ENCODE measurements at places on chromosomes 5 and 9.
A peak's percentile ranks its signal among the peaks of the same experiment; 100 is the strongest.

DNA sequence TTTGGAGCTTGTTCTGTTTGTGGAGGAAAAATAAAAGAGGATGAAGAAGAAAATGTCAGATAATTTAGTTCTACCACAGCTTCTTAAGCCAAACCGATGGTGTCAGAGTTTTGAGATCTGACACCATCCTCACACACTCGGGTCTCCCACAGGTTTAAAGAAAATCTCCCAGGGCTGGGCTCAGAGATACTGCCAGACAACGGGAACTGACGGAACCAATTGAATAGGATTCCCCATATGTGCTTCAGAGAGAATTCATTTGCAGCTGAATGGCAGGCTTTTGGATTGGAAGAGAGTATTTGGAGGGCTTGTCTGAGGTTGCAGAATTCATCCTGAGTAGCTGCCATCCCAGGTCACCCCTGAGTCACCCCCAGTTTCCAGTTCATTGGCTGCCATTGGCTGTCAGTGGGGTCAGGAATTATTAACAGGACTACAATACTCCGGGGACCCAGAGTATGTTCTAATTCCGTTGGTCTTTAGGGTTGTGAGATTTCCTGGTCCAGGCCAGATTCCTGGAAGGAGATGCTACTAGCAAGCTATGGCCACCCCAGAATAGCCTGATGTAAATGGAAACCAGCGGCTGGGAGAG is 131.3 kb downstream of the PDZD2 start:
- DNase-seq, result no peak

GRCh38 chr9:26687421-26687820 is 205.2 kb downstream of the CAAP1 start:
- DNase-seq, result no peak

- no peak for DNase-seq
These were observed 267.5 kb upstream of the TMEM161B start for GRCh38 chr5:88536146-88536545.

DNA sequence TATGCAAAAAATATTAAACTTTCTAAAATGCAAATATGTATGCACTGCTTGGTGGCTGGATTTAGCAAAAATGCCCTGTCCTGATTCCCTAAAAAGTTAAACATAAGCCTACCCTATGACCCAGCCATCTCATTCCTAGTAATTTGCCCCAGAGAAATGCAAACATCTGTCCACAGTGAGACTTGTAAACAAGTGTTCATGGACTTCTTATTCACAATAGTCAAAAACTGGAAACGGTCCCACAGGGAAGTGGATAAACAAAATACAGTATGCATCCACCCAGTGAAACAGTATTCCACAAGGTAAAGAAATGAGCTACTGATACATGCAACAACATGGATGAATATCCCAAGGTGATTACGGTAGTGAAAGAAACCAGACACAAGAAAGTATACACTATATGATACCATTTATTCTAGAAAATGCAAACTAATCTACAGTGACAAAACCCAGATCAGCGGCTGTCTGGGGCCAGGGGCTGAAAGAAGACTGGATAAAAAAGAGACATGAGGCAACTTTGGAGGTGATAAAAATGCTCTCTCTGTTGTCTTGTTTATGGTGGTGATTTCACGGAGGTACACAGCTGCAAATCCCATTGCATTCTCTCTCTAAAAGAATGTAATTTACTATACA is 277.3 kb downstream of the GLIS3 start:
- no peak for DNase-seq

GRCh38 chr5:80655231-80655774 is 520 bp upstream of the DHFR start:
- no peak for DNase-seq

GRCh38 chr5:109299557-109299956 is 110.2 kb downstream of the PJA2 start:
- no peak for DNase-seq

DNA sequence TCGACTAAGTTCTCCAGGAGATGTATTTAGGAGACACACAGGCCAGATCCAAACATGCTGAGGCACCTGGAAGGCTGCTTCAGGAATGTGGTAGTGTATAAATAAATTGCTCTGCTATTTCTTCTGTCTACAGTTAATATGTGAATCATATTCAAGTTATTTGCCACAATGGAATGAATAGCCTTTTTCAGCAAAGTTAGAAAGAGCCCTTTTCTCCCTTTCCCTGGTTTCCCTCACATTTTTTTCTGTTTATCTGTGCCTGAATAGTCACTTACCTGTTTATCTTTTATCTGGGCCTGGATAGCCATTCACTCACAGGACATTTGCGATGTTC is 44.1 kb upstream of the CLINT1 start:
- DNase-seq, result no peak

- no peak for DNase-seq
These were observed 28.3 kb downstream of the RAI14 start for GRCh38 chr5:34684281-34684979.

GRCh38 chr9:122075135-122076030 is 17.7 kb downstream of the TTLL11 start:
- DNase-seq, result peak; percentile 3

GRCh38 chr9:113501129-113501686 is 37.7 kb downstream of the RGS3 start:
- no peak for DNase-seq

DNA sequence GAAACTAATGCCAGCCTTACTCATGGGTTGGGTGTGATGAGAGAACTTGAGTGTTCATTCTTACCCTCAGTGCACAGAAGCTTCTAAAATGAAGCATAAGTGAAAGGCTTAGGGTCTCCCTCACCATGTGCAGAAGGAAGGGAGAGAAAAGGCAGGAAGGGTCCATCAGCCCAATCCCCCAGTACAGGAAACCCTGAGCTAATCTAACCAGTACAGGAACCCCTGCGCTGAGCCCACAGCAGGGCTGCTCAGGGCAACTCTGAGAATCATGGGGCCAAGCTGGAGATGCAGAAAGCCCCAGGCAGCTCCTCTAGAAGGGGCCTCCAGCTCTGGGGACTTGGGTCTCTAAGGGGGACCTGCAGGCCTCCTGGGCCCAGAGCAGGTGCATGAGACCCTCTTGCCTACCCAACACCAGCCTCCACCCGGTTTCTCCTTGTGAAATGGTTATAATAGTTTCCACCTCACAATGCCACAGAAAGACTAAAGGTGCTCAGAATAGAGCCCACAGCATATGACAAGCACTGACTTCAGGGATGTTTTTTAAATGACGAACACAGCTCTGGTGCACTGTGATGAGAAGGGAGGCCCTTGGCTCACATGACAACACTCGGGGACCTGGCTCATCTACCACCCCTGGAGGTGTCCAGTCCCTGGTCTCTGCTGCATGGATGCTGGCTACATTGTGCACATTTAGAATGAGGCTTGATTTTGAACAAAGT is 190.1 kb downstream of the ACTL7B start:
- peak; percentile 67 for DNase-seq

DNA sequence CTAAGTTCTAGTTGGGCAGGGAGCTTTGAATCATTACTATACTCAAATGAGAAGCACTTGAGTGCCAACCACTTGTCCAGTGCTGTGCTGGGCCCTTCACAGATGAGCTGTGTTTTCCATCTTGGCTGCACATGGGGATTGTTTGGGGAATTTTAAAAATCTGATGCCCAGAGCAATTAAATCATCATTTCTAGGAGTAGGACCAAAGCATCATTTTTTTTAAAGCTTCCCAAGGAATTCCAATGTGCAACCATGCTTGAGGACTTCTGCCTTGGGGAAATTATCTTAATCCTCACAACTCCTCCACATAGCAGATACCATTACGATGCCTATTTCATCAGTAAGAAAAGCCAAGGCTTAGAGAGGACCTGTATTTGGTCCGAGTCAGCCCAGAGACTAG is 131.4 kb downstream of the TMEM174 start:
- no peak for DNase-seq

DNA sequence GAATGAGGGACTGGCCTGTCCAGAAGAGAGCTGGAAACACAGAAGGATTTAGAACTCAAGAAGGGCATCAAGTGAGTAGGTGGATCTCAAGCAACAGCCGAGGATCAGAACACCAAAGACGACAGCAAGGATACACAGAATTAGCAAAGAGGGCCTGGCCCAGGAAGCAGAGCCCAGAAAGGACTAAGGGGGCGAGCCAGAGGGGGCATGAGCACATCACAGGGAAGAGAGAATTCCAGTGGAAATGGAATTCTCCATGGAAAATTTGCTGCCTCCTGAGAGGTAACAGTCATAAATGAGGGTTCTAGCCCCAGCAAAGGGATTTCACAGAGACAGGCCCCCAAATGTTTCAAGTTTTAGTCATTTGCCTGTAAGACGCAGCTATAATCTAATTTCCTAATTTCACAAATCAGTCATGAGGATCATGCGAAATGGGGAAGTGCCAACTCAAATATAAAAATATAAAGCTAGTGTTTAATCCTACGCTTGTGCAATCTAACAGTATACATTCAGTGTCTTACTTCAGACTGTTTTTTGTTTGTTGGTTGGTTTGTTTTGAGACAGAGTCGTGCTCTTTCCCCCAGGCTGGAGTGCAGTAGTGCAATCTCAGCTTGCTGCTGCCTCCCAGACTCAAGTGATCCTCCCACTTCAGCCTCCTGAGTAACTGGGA is 46.7 kb downstream of the FNBP1 start:
- DNase-seq, result no peak

GRCh38 chr5:60806591-60807243 is 37.4 kb downstream of the ELOVL7 start:
- DNase-seq, result no peak

DNA sequence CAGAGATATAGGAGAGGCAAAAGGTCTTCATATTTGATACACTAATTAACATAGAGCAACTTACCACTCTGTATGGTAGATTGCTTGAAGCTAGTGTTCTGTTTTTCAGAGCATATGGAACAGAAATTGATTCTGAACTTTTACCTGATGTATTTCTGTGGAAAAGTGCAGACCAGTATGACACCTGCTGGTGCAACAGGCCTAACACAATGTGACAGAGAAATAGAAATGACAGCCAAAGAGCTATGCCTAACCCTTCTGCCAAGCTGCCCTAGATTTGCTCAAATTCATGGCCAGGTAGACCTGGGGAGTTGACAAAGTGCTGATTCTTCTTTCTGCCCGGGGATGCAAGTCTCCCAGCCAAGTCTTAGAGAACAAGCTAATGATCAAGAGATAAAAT is 65.4 kb upstream of the RNF180 start:
- DNase-seq, result no peak

GRCh38 chr5:79093762-79094161 is 17.8 kb upstream of the BHMT start:
- no peak for DNase-seq

GRCh38 chr9:81850724-81851123 is 77.5 kb upstream of the SPATA31D4 start:
- no peak for DNase-seq

GRCh38 chr5:82418608-82418950 is 140.4 kb upstream of the RPS23 start:
- no peak for DNase-seq

DNA sequence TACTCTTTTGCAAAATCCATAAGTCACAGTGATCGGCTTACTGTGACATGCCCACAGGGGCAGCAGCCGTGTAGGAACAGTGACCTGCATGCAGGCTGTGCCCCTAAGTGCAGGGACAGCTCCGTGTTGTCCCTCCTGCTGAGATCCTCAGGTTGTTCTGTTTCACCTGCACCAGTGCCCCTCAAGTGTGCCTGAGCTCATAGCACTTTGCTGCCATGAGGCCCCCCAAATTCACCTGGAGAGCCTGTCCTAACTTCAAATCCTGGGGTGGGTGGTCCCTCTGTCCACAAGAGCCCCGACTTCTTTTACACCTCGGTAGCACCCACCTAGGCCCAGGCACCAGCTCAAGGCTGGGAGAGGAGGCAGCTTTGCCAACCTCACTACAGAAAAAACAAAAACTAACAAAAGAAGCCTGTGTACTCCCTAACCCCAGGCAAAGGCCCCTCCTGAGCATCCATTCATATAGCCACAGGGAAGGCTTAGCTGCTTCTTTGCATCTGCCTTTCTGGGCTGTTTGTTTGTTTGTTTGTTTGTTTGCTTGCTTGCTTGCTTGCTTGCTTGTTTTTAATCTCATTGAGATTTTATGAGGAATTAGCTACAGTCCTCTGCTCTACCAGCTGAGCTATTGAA is 214.5 kb downstream of the AUH start:
- no peak for DNase-seq

DNA sequence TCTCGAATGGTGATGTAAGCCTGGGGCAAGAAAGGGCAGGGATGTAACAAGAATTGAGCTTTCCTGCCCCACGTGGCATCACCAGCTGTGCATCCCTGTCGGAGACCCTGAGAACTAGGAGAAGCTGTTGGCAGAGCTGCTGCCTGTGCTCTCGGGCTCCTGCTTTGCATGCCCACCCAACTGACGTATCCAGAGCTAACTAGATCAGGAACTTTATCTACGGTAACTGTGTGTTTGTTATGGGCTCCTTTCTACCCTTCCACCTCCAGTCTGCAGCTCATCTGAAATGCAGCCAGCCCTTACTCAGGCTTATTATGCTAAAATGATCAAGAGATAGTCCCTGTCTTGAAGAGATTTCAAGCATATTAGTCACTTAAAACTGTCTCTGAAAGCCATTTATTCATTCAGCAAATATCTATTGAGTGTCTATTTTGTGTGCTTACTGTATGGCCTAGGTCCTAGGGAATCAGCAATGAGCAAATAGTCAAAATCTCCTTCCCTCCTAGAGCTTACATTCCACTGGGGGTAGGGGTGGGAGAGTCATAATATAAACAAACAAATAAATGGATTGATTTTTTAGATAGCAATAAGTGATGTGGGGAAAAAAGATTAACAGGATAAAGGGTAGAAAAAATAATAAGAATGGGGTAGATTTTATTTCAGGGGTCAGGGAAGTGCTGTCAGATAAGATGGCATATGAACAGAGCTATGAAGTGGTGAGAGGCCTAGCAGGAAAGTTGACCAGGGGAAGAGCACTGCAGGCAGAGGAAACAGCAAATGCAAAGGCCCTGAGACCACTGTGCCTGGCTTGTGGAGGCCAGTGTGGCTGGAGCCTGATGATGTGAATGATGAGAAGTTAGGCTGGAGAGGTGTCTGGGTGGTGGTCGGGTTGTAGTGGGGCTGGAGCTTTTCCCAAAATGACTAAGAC is 118.2 kb downstream of the GALNT10 start:
- DNase-seq, result peak; percentile 58

GRCh38 chr5:114308017-114308416 is 53.9 kb upstream of the KCNN2 start:
- DNase-seq, result no peak

DNA sequence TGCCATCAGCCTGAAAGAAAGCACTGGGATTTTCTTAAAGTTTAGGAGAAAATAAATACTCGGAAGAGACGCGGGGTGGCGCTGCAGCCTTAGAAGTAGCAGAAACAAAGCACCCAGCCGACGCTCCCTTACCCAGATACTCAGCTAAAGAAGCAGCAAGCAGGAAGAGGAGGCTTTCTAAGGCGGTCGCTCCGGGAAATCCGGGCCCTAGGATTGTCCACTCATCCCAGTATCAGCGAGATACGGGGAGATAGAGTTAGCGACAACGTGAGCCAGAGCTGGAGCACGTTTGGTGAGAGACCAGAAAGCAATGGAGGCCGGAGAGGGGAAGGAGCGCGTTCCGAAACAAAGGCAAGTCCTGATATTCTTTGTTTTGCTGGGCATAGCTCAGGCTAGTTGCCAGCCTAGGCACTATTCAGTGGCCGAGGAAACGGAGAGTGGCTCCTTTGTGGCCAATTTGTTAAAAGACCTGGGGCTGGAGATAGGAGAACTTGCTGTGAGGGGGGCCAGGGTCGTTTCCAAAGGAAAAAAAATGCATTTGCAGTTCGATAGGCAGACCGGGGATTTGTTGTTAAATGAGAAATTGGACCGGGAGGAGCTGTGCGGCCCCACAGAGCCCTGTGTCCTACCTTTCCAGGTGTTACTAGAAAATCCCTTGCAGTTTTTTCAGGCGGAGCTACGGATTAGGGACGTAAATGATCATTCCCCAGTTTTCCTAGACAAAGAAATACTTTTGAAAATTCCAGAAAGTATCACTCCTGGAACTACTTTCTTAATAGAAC is at the start of gene PCDHB2:
Gene PCDHB2 (plus strand): TSS at position 135 of the 782 bp plus-strand sequence. CDS start 176 bp downstream, at position 311.
- DNase-seq, result no peak

- DNase-seq, result peak; percentile 55
These were observed 9.1 kb downstream of the PDCL start for GRCh38 chr9:122819326-122819725.

Data from vagina (tissue), 2 donors.